ENCODE measurements at places on chromosomes 6 and 20. TPM values are rescaled to one million over a fixed set of nuclear protein-coding genes. Genes with fewer than 3 reads are reported as not detected.

Gene PSMB8
- 117 TPM for total RNA-seq

Gene EYS
- 0.32 TPM for total RNA-seq

Gene RNF39
- total RNA-seq: not detected

Gene PREX1
- total RNA-seq: 49.4 TPM

Gene BPIFB6
- total RNA-seq: not detected

Gene BANF2
- not detected for total RNA-seq

Gene ZKSCAN3
- total RNA-seq: 5.5 TPM

Gene CD93
- 533 TPM for total RNA-seq

Gene LY6G6F
- total RNA-seq: not detected

Gene CRNKL1
- 35.9 TPM for total RNA-seq

Gene SLC25A27
- 0.32 TPM for total RNA-seq

Gene BACH2
- total RNA-seq: 0.30 TPM

Gene JPH2
- total RNA-seq: under 0.01 TPM
